ENCODE measurements at places on chromosomes 12 and 14.

- no peak for DNase-seq
These were observed 132.6 kb upstream of the MAP1LC3B2 start for GRCh38 chr12:116426391-116427136.

- no peak for DNase-seq
These were observed 36.2 kb downstream of the CMAS start for GRCh38 chr12:22082190-22082701.

- DNase-seq: no peak
These were observed 4.2 kb downstream of the CALM1 start for GRCh38 chr14:90400904-90401561.

GRCh38 chr12:38921025-38921677, 15.8 kb upstream of the CPNE8 start:
- DNase-seq: no peak

- no peak for DNase-seq
These were observed 33.7 kb downstream of the LIMA1 start for GRCh38 chr12:50249464-50250182.

DNA sequence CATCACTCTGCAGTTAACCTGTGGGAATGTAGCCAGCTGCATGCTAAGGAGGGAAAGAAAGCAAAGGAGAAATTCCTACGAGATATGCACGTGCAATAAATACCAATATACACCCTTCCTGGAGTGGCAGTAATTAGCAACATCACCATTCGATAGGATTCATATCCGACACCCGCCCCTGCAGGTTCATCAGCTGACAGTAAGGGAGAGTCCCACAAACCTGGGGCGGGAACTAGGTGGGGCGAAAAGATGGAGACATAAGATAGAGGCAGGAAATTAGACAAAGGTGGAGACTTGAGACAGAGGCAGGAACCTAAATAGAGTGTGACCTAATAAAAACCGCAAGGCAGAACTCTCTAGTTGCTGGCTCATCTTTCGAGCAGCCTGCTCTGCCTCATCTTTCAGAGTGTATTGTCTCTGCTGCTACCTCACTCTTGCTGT, 51.6 kb downstream of the PLEKHG3 start:
- no peak for DNase-seq

DNA sequence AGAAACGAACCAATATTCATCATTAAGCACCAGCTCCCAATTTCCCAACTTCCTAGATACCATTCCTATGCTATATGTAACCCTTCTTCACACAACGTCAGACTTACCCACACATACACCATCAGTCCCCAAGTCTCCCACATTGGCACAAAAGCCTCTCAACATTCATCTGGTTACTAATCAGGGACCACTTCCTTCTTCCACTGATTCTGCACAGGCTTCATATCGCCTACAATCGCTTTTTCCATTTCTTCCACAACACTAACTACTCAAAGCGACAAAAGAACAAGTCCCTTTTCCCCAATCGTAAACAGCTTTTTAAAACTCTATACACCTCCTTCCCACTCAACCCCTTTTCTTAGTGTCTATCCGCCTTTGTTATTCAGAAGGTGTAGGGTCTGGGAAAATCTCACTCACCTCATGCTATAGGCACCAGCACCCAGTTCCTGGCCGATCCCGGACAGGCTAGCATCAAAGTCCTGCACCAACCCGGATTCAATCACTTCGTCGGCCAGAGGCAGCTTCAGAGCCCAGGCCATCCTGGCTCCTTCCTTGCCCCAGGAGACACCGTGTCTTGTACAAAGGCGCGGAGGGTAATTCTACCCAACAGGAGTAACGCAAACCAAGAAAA, 936 bp downstream of the TFCP2 start:
- DNase-seq: no peak

GRCh38 chr12:71865166-71865713, 25.7 kb downstream of the TBC1D15 start:
- no peak for DNase-seq
